Activated naive CD4-positive, alpha-beta T cell treated with anti-CD3 and anti-CD28 coated beads for 36 hours (primary cell): ENCODE measurements at places on chromosomes 1 and 21. TPM values are rescaled to one million over a fixed set of nuclear protein-coding genes. Genes with fewer than 3 reads are reported as not detected.
A peak's percentile ranks its signal among the peaks of the same experiment; 100 is the strongest.

The RPS8 gene
- 3,619 TPM for total RNA-seq

- H3K27me3 ChIP-seq: no peaks in the 10 kb centered on the region
- peaks cover 54% of the 10 kb centered on the region for H3K36me3 ChIP-seq
- DNase-seq: no peak
Measured at GRCh38 chr1:244843148-244843978, 7.9 kb downstream of the COX20 start.

The INSRR gene
- not detected for total RNA-seq

The PGLYRP4 gene
- total RNA-seq: not detected

DNA sequence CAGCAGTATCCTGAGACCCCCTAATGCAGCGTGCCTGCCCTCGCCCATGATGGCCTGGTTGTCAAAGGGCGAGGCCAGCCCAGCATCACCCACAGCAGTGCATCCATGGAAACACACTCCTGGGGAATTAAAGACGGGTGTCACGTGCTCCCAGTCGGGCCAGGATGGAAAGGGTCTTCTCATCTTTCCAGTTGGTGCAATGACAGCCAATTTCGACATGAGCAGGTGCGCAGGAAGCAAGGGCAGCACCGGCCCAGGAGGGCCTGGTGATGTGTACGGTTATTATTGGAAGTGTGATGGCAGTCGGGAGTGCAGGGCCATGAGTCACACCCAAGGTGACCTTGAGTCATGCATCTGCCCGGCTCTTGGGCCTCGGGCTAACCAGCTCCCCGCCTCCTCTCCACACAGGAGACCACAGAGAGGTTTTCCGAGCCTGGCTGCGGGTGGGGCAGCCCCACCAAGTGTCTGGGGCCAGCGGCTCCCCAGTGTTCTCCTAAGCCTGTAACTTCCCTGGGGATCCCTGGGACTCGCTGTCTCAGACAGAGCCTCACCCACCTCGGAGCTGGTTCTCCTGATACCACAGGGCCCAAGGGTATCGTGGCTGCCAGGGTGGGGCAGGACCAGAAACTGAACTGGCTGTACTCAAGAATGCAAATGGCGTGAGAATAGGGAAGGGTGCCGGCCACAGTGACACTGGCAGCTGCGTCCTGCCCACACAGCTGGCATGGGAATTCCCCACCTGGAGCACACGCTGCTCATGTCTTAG, 119.8 kb downstream of the SIK1 start:
- H3K4me1 ChIP-seq: no peaks in the 10 kb centered on the region
- no peaks in the 10 kb centered on the region for H3K27me3 ChIP-seq
- no peaks in the 10 kb centered on the region for H3K36me3 ChIP-seq
- H3K27ac ChIP-seq: no peak overlapping the region
- DNase-seq: no peak

The PADI4 gene
- 1.5 TPM for total RNA-seq

The ZNF496 gene
- 9.8 TPM for total RNA-seq

The DYNLT4 gene
- total RNA-seq: 0.62 TPM

The ILDR2 gene
- 10.5 TPM for total RNA-seq

- no peak overlapping the region for H3K4me3 ChIP-seq
- no peak for DNase-seq
- H3K27ac ChIP-seq: no peak overlapping the region
- H3K36me3 ChIP-seq: no peaks in the 10 kb centered on the region
- H3K27me3 ChIP-seq: peaks cover 7% of the 10 kb centered on the region
Measured at GRCh38 chr1:206797534-206798383, 25.5 kb upstream of the IL10 start.

DNA sequence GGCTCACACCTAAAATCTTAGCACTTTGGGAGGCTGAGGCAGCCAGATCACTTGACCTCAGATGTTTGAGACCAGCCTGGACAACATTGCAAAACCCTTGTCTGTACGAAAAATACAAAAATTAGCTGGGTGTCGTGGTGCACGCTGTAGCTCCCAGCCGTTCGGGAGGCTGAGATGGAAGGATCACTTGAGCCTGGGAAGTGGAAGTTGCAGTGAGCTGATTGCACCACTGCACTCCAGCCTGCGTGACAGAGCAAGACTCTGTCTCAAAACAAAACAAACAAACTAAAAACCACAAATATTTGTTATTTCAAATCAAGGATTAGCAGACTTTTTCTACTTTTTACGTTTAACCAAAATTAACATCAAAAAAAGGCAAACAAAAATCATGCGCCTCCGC, 31.3 kb downstream of the INKA2 start:
- no peak overlapping the region for H3K4me3 ChIP-seq
- peaks cover 21% of the 10 kb centered on the region for H3K4me1 ChIP-seq
- DNase-seq: no peak
- H3K27me3 ChIP-seq: no peaks in the 10 kb centered on the region

- peak within 1 kb of the TSS; percentile 94 for H3K4me3 ChIP-seq
- peak within 1 kb of the TSS; percentile 96 for H3K27ac ChIP-seq
- no peaks in the 10 kb centered on the region for H3K27me3 ChIP-seq
- peaks cover 24% of the 10 kb centered on the region for H3K4me1 ChIP-seq
- peaks cover 8% of the 10 kb centered on the region for H3K36me3 ChIP-seq
- peak; percentile 97 for DNase-seq
Measured at GRCh38 chr1:202888531-202889360, at the start of gene RABIF. Gene RABIF, minus strand, starts transcription at chr1:202889149. Its CDS starts 51 bp downstream, at chr1:202889098.

GRCh38 chr1:1433804-1434130, 1.7 kb upstream of the VWA1 start:
- no peaks in the 10 kb centered on the region for H3K36me3 ChIP-seq
- H3K4me1 ChIP-seq: peaks cover 11% of the 10 kb centered on the region
- peak; percentile 80 for DNase-seq
- peaks cover 28% of the 10 kb centered on the region for H3K27me3 ChIP-seq
- H3K4me3 ChIP-seq: peak overlapping the region; percentile 41

DNA sequence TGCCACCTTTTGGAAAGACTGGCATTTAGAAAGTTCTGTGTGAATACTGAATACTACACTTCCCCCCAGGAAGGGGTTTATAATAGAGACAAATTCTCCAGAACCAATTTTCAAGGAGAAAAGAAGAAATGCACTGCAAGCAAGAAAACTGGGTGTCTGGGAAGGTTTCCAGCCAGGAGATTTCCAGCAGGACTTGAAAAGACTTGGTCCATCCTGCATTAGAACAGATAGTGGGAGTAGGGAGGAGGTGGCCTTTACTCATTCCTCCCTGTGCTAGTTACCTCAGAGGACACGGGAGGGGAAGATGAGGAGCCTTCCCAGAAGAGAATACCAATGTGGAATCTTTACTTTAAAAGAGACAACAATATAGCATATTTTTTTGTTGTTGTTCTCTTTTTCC, 52.4 kb downstream of the FAM78B start:
- no peaks in the 10 kb centered on the region for H3K4me1 ChIP-seq
- H3K27me3 ChIP-seq: peaks cover 8% of the 10 kb centered on the region
- H3K36me3 ChIP-seq: no peaks in the 10 kb centered on the region
- no peak overlapping the region for H3K27ac ChIP-seq

The MASP2 gene
- 0.17 TPM for total RNA-seq

DNA sequence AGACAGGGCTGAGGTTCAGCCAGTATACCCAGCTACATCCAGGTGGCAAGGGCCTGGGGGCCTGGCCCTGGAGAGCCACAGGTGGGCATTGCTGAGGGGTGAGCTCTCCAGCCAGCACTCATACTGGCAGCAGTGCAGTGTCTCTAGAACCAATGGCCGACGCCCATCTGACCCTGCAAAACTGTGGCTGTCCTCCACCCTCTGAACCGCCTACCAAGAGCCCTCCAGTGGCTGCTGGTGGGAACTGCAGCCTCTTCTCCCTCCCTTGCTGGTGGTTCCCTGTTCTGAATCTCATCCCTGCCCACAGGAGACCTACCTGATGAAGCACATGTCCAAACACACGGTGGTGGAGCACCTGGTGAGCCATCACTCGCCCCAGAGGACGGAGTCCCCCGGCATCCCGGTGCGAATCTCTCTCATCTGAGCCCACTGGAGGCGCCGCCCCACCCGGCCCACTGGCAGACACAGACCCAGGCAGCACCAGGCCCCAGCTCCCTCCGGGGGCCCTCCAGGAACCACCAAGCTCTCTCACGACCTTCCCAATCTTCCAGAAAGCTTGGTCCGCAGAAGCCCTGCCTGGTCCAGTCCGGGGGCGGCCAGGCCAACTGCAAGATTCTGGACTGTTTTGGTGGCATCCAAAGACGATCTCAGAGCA, 22.1 kb downstream of the A3GALT2 start:
- DNase-seq: peak; percentile 65
- H3K4me1 ChIP-seq: peaks cover 17% of the 10 kb centered on the region
- H3K27me3 ChIP-seq: no peaks in the 10 kb centered on the region
- H3K36me3 ChIP-seq: peaks cover 9% of the 10 kb centered on the region
- H3K27ac ChIP-seq: no peak overlapping the region

The RNF186 gene
- total RNA-seq: not detected

The WNT2B gene
- total RNA-seq: 0.12 TPM

- peaks cover 4% of the 10 kb centered on the region for H3K36me3 ChIP-seq
- no peak overlapping the region for H3K4me3 ChIP-seq
- H3K4me1 ChIP-seq: peaks cover 71% of the 10 kb centered on the region
- no peaks in the 10 kb centered on the region for H3K27me3 ChIP-seq
- DNase-seq: no peak
Measured at GRCh38 chr1:198922638-198923430, 284.0 kb downstream of the PTPRC start.

- peak; percentile 95 for DNase-seq
- peaks cover 43% of the 10 kb centered on the region for H3K36me3 ChIP-seq
- H3K27ac ChIP-seq: peak overlapping the region; percentile 90
Measured at GRCh38 chr1:9717193-9718005, 65.9 kb downstream of the PIK3CD start.

DNA sequence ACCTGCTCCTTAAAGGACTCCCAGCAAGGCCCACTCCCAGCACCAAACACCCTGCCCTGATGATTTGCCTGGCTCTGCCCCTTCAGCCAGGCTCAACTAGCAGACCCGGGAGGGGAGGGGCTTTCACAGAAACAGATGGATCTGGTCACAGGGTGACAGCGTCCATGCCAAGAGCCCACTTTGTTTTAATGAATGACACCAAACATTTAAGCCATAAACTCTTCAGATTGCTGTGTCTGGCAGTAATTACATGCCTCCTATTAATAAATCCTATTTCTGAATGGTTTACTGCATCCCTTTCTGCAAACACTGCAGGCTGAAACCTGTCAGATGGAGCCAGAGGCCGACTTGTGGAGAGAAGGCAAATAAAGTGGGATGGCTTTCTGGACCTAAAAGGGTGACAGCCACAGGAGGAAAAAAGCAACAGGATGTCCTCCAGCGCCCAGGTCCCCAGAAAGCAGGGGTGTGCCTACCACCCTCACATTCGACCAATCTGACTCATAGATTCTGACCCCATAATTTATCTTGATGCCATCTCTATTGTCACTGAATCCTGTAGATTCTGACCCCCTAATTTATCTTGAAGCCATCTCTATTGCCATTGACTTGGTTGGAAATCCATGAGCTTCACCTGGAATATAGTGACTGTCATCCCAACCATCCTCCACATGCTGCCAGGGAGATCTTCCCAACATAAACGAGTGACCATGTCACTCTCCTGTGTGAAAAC, 200.9 kb downstream of the PLPP3 start:
- H3K36me3 ChIP-seq: no peaks in the 10 kb centered on the region
- no peak overlapping the region for H3K27ac ChIP-seq
- no peak overlapping the region for H3K4me3 ChIP-seq
- DNase-seq: no peak
- H3K27me3 ChIP-seq: peaks cover 3% of the 10 kb centered on the region

GRCh38 chr1:108747171-108747850, 837 bp downstream of the STXBP3 start:
- H3K4me1 ChIP-seq: peaks cover 28% of the 10 kb centered on the region
- peak overlapping the region; percentile 94 for H3K4me3 ChIP-seq
- DNase-seq: peak; percentile 48
- H3K27me3 ChIP-seq: no peaks in the 10 kb centered on the region

DNA sequence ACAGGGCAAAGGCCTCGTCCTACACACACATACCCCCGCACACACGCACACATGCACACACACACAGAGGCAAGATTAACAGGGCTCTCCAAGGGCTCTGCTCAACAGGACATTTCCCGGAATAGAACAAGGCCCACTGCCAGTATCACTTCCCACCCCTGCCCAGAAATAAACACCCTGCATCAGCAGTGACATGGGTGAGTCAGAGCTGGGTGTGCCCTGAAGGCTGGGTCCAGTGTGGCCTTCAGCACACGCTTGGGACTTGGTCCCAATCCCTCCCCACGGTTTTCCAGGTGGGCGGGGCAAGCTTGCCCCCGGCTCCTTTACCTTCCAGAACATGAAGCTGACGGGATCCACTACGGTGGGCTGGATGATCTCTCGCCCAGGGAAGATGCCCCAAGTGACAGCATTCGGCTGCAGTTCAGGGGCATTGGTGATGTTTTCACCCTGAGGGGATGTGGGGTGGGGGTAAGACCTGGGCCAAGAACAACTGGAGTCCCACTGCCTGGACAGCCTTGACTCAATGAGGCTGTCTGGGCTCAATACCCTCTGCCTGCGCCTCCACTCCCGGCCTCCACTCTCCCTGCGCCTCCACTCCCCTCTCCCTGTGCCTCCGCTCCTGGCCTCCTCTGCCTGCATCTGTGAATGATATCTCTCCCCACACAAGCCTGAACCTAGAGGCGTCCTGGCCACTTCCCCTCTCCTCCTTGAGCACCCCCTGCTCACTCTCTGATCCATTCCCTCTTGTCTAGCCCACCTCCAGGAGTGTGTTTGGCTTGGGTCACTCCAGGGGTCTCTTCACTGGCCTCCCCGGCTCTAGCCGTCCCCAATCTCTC, 14.7 kb downstream of the MTHFR start:
- H3K4me1 ChIP-seq: no peaks in the 10 kb centered on the region
- H3K27me3 ChIP-seq: no peaks in the 10 kb centered on the region
- H3K36me3 ChIP-seq: peaks cover 6% of the 10 kb centered on the region
- DNase-seq: no peak
- H3K4me3 ChIP-seq: no peak overlapping the region

DNA sequence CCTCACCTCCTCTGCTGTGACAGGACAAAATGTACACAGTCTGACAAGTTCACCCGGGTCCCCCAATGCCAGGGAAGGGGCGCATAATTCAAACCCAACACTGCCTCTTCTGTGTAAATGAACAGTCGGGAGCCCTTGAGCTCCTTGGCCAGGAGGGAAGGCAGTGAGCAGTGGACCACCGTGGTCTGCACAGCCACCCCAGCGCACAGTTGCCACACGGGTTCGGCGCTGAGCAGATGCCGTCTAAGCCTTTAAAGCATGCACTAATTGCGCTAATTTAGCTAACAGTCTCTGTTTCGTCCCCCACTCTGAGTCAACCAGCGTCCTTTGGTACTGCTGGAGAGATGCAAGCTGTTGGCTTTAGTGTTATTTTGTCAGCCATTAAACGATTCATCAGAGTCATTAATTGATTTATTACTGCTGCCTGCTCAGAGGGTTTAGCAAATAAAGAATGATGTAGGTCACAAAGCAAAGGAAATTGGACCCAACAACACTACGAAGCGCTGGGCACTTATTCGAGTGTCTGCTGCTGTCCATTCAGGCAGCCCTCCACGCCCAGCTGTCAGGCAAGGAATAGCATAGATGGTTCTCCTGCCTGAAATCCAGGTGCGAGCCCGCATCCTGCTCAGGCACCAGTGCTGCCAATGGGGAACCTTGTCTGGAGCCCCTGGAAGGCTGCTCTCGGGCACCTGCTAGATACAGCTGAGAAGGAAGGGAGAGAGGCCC, 91.5 kb downstream of the MRPL37 start:
- no peak overlapping the region for H3K4me3 ChIP-seq
- H3K36me3 ChIP-seq: peaks cover 1% of the 10 kb centered on the region
- H3K27me3 ChIP-seq: no peaks in the 10 kb centered on the region
- no peak overlapping the region for H3K27ac ChIP-seq
- no peak for DNase-seq

The C8B gene
- total RNA-seq: not detected
